ENCODE measurements at places on chromosomes 2 and 18. TPM values are rescaled to one million over a fixed set of nuclear protein-coding genes. Genes with fewer than 3 reads are reported as not detected.

TMEM200C gene
- 0.96 TPM for total RNA-seq

XDH gene
- total RNA-seq, result 0.05 TPM

STK25 gene
- 89.1 TPM for total RNA-seq

SERPINB3 gene
- total RNA-seq, result not detected

XIRP2 gene
- 364 TPM for total RNA-seq

AMER3 gene
- not detected for total RNA-seq

AQP12A gene
- not detected for total RNA-seq

PGAP1 gene
- total RNA-seq, result 6.8 TPM

TGFA gene
- total RNA-seq, result 1.1 TPM

ZSCAN30 gene
- total RNA-seq, result 13.3 TPM

DUSP2 gene
- total RNA-seq, result 0.82 TPM

AGXT gene
- not detected for total RNA-seq

ARHGAP15 gene
- 7.0 TPM for total RNA-seq

ANO7 gene
- 0.80 TPM for total RNA-seq
